ENCODE measurements at places on chromosomes 2 and 18.

DNA sequence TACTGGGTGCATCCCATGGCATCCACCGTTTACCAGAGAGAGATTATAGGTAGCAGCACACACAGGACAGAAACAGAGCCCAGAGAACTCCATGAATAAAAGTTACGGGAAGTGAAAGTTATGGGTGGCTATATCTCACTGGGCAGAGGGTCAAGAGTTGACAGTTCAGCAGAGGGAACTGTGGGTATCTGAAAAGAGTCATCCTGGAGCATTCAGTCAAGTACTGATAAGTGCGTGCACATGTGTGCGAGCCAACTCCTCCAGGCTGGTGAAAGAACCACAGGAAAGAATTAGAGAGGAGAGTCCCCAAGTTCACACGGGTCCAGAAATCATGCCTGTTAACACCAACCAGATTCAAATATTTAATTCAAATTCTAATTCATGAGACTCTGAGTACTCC lies 1588.2 kb downstream of the LRP1B start:
- DNase-seq: no peak

- no peak for DNase-seq
Measured at GRCh38 chr2:163175294-163175693, 336.7 kb upstream of the KCNH7 start.

- DNase-seq: no peak
Measured at GRCh38 chr2:200351815-200352214, 45.3 kb downstream of the SPATS2L start.

DNA sequence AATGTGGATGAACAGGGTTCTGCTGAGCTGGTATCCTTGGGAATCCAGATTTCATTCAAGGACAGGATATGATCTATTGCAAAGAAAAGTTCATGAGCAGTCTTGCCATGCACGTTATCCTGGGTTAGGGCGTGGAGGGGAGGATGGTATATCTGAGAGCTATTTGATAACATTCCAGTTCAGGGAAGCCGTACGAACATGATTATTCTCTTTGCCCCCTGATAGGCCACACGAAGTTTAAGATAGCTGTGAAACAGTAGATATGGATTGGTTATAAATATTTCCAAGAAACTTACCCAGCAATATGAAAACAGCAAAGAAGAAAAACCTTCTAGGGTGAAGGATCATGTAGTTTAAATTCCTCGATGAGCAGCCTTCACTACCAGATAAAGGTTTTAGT lies 171.9 kb downstream of the LTBP1 start:
- no peak for DNase-seq

DNA sequence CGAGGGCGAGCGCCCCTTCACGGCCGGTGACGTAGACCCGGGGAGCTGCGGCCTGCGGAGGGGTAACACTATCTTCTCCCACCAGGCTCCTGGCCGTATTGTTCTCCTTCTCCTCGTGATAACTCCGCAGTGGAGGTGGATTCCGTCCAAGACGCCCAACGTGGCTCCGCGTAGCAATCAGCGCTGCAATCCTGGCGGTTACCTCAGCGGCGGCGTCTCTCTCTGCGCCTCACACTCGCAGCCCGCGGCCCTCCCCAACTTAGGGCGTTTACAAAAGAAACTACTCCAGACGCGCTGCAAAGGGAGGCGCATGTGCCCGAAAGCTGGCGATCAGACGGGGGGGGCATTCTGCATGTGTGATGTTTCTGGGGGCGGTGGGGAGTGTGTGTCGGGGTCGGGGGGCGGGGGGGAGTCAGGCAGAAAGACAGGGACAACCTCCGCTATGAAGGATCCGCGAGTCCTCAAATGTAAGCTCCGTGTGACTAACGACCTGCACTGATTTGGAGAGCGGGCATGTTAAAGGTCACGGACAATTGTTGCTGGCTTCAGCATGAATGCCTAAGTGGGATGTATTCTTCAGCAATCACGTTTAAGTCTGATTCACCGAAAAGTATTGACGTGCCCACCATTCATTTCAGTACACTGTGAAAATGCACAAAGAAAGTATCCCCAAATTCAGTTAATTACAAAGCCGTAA lies 1.3 kb upstream of the ZNF516 start:
- DNase-seq: peak; percentile 49

DNA sequence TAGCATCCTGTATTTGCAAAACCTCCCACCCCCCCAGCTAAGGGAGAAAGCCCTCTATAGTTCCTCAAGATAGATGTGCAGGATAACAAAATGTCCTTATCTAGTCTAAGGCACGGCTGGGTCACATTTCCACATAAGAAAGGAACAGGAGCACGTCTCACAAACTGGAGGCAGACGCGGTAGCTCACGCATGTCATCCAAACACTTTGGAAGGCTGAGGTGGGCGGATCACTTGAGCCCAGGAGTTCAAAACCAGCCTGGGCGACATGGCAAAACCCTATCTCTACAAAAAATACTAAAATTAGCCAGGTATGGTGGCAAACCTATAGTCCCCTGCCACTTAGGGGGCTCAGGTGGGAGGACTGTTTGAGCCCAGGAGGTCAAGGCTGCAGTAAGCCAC lies 9.3 kb downstream of the SF3B1 start:
- no peak for DNase-seq

GRCh38 chr18:42137693-42138375 lies 182.8 kb downstream of the PIK3C3 start:
- DNase-seq: no peak

DNA sequence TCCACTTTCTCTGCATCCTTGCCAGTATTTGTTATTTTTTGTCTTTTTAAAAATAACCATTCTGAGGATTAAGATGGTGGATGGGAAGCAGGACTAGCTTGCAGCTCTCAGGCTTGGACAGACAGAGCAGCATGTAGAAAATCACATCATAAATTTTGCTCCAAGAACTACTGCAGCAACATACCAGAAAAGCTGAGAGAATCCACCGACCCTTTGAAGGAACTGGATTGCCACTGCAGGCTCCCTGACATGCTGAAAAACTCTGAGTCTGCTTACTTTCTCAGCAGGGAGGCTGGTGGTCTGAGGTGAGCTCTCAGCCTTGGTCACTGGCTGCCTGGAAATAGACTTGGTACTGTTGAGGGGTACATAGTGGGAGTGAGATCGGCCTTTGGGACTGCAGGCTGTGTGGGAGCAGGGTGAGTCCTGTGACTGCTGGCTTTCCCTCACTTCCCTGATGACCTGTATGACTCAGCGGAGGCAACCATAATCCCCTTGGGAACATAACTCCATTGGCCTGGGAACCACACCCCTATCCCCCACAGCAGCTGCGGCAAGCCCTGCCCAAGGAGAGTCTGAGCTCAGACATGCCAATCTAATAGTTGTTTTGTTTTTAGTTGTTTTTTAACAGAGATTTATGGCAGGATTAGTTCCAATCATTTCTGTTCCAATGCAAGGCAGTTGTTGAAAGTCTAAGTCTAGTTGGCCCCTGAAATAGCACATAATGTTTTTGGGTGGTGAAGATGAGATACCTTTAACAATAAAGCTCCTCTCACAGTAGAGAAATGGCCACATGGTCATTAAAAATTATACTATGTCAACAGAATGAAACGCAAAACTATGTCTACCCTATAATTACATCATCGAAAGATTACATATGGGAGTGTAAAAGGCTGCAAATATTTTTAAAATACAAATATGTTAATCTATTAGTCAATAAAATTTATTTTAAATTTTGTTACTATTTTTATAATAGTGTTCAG lies 414.2 kb upstream of the CHAC2 start:
- no peak for DNase-seq

DNA sequence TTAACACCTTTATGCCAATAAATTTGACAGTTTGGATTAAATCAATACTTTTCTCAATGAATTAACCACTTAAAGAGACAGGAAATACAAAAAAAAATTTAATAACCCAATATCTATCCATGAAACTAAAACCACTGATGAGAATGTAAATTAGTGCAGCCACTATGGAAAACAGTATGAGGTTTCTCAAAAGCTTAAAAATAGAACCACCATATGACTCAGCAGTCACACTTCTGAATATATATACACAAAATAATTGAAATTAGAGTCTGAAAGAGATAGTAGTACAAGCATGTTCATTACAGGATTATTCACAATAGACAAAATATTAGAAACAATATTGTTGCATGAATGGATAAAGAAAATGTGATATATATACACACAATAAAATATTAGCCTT lies 382.1 kb upstream of the SETBP1 start:
- no peak for DNase-seq

DNA sequence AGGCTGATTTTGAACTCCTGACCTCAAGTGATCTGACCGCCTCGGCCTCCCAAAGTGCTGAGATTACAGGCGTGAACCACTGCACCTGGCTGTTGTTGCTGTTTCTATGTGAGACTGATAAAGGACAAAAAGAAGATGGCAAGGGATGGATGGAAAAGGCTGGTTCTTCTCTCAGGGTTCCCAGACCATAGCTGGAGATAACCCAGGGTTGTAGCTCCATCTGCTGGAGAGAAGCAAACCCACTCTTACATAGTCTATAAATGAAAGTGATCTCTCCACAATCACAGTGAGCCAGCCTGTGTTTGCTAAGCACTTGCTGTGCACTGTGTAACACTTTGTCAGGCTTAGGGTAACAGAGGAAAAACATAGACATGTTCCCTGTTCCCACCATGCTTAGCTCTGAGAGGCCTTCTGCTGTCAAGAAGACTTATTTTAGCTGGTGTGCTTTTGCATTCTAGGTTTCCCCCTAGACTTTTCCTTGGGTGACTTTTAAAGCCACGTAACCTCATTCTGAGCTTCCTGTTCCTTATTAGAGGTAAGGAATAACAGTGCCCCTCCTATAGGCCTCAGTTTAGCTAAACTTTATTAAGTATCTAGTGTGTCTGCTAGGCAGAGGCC lies 49.7 kb downstream of the LIMS1 start:
- DNase-seq: peak; percentile 38

GRCh38 chr2:239114616-239115265 lies 266.9 kb downstream of the TWIST2 start:
- DNase-seq: no peak

GRCh38 chr2:74458938-74459363 lies 713 bp downstream of the WBP1 start:
- no peak for DNase-seq
